ENCODE measurements at places on chromosomes 1 and 21. TPM values are rescaled to one million over a fixed set of nuclear protein-coding genes. Genes with fewer than 3 reads are reported as not detected.

Gene SDHC
- 107 TPM for total RNA-seq

DNA sequence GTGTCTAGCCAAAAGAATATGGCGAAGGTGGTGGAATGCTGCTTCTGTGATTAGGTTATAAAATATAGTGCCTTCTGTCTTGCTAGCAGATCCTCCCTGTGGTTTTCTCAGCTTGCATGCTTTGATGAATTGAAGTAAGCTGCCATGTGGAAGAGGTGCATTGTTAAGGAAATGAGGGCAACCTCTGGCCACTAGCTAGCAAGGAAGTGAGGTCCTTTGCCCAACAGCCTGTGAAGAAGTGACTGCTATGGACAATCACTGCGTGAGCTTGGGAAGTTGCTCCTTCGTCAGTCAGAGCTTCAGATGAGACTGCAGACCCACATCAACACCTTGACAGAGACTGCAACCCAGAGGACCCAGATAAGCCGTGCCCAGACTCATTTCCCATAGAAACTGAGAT lies 109.4 kb downstream of the GIPC2 start:
- DNase-seq, result no peak

DNA sequence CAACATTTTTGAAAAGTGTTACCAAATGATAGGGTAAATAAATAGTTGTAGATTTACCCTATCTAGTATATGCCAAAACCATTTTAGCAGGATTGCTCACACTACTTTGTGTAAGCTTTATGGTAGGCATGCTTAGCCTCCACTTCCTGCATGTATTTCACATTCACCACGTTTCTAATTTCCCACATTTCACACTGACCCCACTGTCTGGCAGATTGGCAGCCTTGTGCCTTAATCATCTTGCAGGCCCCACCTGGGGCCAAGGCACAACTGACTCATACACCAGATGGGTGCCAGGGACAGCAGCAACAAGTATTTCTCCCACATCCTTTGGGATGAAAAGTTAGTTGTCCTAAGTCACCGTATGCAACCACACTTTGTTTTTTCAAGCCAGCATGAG lies 21.2 kb upstream of the CENPF start:
- no peak for DNase-seq

DNA sequence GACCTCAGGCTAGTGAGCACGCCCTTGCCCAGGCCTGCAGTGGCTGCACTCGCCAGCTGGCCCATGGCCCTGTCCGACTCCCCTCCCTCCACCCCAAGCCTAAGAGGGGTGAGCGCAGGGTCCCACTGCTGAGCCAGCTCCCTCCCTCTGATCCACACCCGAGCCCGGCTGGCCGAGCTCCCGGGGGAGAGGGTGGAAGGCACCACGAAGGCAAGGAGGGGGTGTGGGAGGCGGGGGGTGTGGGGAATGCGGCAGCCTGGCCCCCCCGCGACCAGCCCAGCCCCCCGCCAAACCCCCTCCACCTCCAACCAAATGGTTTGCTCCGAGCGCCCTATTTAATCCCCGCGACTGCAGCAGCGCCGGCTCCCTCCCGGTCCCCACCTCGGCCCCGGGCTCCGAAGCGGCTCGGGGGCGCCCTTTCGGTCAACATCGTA lies at the start of gene CADM3:
CADM3 (plus strand) TSS at position 362 of the 434 bp plus-strand sequence. CDS start 151 bp downstream, outside the sequence.
- DNase-seq, result no peak

GRCh38 chr1:238264951-238265350 lies 374.2 kb upstream of the ZP4 start:
- no peak for DNase-seq

- DNase-seq, result no peak
Measured at GRCh38 chr1:218636548-218636947, 291.4 kb downstream of the TGFB2 start.
